NK-92 treated with Interleukin-12 subunit alpha and Interleukin-12 subunit beta, amount 100 ng/mL, for 24 hours (cell line): ENCODE measurements at places on chromosomes 2 and 18.

DNA sequence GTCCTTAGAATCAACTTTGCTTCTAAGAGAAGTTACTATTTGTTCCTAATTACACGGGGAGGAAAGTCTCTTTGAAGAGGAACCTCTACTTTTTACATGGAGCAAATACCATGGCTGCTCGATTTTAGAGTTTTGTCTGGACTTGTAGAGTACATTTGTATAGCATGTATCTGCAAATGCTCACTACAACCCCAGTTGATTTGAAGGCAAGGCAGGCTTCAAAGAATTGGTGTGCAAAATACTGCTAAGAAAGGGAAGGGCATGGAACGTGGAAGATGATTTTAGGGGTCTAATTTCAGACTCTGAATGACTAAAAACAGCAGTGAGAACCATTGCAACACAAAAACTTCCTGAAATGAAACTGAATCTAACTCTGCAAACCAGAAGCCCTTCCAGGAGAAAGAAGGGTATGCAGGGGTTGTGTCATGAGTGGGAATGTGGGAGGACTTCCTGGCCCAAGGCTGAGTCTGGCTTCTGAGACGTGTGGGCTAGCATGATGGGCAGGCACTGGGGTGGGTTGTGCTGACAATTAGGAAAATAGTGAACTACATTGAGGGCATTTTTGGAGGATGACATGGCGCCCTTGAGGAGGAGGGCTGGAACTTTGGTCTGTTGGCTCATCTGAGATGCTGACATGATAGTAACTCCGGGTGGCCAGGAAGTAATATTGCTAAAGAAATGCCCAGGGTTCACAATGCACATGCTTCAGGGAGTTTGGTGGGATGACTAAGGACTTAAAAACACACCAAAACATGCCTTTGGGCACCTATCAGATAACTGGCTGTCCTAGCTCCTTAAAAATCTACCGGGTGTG is 18.9 kb upstream of the IL1R2 start:
- no peak for DNase-seq

DNA sequence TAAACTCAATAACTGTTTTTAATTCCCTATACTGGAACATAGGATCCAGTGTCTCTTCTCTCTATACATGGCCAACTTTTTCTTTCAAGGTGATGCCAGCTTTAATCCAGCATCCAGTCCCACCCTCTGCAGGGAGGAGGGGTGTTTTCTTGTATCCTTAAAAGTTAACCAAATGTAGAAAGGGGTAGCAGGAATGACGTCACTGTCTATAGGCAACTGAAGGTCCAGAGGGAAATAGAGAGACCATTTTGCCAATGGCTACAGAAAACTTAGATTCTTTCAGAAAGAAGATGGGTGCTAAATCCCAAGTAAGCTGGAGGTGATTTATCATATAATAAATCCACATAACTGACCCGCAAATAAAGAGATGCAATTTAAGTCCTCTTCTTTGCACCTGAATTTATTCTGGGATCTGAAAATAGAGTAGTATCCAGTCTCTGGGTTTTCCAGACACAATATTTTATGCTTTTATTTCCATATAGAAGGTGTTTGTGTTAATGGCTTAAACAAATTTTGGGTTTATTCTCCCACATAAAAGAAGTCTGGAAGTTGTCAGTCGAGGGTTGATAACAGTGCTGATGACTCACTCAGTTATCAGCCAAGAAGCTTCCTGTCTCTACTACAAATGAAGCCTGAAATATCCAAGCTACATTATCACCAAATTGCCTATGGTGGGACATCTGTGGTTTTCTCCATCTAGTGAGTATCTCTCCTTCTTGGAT is 5.7 kb upstream of the DNER start:
- no peak for DNase-seq

DNA sequence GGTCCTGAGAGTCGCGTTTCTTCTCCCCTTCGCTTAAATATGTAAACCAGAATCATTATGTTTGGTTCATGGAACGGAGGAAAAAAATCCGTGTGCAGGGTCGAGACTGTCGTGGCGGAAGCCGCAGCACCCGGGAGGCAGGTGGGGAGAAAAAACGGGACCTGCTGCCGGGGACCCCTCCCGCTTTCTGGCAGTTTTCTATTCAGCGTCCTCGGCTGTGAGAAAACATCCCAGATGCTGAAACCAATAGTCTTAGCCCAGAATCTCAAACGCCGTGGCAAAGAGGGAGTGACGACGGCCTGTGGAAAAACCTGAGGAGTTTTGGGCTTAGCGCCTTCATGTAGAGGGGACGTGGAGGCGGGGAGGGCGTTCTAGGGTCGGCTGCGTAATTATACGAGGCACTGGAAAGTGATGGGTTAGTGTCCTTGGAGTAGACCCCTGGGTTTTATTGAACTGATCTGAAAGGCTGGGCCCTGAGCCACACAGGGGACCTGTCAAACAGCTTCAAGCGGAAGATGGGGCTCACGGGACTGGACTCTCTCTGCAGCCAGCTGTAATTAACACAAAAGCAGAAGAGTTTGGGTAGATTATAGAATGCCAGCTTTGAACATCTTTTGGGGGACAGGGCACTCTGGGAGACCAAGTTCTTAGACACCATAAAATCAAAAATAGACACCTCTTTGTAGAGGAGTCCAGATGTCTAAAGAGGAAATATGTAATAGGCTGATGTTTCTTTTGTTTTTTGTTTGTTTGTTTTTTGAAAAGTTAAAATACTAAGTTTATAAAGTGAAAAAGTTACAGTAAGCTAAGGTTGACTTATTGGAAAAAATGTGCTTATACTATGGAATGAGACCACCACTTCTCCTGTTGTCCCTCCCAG is 834 bp upstream of the BUB1 start:
- DNase-seq: peak; percentile 54

DNA sequence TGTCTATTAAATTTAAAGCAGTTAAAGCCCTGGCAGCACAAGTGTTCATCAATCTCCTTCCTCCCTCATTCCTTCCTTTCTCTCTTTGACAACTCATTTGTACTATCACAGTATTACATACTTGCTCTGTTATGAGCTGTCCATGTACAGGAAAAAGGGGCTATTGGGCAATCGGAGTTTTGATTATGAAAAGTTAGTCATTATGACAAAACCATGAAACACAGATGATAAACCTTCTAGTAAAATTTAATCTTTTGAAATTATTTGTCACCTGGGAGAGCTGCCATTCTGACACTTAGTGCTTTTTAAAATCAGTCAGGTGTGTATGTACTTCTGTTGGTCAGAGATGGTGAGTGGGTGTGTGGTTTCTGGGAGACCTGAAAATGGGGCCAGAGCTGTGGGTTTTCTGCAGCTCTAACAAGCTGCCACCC is 39.4 kb downstream of the MAP4K4 start:
- DNase-seq: peak; percentile 31

DNA sequence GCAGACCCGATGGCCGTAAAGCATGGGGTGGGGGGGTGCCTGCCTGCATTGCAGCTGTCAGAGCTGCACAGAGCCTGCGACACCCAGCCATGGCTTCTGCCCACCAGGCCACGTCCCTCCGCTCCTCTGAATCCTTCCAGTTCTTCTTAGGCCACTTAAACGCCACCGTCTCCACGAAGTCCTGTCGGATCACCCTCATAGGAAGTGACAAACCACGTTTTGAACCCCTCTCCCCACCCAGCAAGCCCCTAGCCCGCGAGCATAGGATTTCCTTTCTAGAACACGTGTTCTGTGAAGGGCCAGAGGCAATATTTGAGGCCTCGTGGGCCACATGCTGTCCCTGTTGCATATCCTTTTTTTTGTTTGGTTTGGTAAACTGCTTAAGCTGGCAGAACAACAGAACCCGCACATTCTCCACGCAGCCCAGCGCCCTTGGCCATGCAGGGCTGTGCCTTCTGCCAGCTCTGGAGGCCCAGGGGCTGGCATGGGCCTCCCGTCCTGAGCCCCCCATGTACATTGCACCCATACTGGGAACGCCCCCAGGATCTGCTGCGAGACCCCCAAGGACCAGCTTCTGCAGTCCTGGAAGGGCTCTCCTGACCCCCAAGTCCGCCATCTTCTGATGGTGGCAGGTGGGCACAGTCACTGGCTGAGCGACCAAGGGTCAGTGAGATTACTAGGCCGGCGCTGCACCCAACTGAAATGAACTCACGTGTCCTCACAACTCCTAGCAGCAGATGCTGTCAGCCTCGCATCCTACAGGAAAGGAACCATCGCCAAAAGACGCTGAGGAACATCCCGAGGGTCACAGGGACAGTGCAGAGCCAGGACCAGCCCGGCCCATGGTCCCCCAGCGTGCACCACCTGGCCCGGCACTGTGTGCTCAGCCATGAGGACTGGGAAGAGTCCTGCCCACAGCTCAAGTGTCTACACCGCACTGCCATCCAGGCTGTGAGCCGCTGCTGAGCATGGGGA is 35.1 kb downstream of the ADI1 start:
- DNase-seq: no peak

- no peak for DNase-seq
Measured at GRCh38 chr18:62603211-62603610, 80.4 kb downstream of the ZCCHC2 start.

- DNase-seq: no peak
Measured at GRCh38 chr2:143452817-143453451, 323.7 kb downstream of the ARHGAP15 start.

DNA sequence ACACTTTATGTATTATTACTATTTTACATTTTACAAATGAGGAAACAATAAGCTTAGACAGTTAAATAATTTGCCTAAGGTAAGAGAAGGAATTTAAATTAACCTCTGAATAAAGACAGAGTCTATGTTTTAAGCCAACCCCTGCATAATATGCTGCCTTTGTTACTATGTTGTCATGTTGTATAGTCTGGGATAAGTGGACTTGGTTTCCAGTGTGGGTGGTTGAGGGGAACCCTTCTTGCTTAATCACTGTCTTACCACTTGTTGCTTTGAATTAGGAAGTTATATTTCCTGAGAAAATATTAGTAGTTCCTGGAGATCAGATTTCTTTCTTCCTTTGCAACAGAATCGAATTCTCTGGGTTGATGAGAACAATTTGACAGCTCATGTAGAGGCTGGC is 52.6 kb downstream of the AGPS start:
- no peak for DNase-seq

GRCh38 chr18:51522338-51522737 is 324.9 kb upstream of the MEX3C start:
- no peak for DNase-seq

- no peak for DNase-seq
Measured at GRCh38 chr2:59655809-59656208, 897.6 kb downstream of the BCL11A start.

GRCh38 chr2:190283783-190284182 is 35.8 kb downstream of the HIBCH start:
- no peak for DNase-seq

DNA sequence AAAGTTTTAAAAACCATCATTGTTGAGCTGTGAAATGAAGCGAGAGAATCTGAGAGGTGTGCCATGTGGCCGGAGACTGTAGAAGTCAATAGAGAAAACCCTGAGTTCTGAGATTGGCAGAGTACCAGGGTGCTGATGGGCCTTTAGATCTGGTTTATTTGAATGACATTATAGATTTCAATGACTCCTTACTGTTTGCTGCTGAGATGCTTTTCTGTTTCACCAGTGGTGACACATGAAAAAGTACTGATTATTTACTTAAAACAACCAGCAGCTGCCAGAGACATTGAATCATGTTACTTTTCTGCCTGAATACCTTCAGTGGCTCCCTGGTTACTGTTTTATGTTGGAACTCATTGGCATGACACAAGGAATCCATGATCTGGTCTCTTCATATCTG is 602.7 kb upstream of the ZNF804A start:
- no peak for DNase-seq
